ENCODE measurements at places on chromosomes 1 and 21.

- DNase-seq: peak; percentile 93
Measured at GRCh38 chr1:209652873-209653401, 712 bp upstream of the LAMB3 start.

- no peak for DNase-seq
Measured at GRCh38 chr1:79129914-79130313, 123.4 kb upstream of the ADGRL4 start.

GRCh38 chr1:64062529-64062928, 140.9 kb upstream of the UBE2U start:
- DNase-seq: no peak

GRCh38 chr1:205767248-205767647, 8.0 kb downstream of the RAB29 start:
- no peak for DNase-seq

DNA sequence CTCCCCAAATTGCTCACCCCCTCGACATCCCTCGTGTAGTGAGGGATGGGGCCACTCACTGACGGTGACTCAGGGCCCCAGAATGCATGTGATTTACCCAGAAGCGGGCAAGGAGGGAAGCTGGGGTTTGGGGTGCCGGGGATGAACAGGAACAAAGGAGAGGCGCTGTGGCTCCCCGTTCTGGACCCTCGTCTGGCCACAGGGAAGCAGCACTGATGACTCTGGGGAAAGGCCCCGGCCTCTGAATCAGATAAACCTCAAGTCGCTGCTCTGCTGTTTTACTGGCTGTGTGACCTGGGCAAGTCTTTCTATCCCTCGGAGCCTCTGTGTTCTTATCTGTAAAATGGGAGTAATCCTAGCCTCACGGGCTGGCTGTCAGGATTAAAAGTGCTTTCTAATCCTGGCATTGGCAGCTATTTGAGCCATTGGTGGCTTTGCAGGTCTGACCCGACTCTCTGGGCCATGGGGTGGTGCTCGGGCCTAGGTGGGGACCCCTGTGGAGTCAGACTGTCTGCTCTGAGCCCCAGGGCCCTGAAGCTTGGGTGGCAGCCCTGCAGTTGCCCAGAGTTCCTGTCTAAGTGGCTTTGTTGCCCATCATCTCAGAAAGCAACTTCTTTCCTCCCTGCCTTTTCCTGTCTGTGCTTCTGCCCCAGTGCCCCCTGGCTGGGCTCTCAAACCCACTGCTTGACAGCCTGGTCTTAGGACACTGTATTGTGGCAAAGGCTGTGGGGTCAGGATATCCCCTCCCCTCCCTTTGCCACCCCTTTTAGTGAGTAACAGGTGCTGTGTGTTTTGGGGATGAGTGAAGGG, 5.5 kb downstream of the TNFRSF1B start:
- DNase-seq: no peak

- DNase-seq: peak; percentile 96
Measured at GRCh38 chr1:114235960-114236359, 82.3 kb upstream of the SYT6 start.

DNA sequence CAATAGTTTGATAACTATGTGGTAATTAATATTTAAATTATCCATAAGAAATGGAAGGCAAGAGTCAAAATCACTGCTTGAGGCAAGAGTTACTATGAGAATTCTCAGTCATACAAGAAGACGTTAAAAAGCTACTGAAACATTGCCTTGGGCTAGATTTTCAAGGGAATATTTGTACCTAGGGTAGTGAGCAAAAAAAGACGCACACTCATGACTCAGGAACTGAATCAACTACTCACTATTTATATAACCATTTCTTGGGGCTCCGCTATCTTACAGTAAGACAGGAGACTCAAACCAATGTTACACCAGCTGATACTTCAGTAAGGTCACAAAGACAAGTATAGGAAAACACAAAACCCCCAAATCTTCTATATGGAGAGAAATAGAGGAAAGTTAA, 151.5 kb upstream of the RNPC3 start:
- no peak for DNase-seq

DNA sequence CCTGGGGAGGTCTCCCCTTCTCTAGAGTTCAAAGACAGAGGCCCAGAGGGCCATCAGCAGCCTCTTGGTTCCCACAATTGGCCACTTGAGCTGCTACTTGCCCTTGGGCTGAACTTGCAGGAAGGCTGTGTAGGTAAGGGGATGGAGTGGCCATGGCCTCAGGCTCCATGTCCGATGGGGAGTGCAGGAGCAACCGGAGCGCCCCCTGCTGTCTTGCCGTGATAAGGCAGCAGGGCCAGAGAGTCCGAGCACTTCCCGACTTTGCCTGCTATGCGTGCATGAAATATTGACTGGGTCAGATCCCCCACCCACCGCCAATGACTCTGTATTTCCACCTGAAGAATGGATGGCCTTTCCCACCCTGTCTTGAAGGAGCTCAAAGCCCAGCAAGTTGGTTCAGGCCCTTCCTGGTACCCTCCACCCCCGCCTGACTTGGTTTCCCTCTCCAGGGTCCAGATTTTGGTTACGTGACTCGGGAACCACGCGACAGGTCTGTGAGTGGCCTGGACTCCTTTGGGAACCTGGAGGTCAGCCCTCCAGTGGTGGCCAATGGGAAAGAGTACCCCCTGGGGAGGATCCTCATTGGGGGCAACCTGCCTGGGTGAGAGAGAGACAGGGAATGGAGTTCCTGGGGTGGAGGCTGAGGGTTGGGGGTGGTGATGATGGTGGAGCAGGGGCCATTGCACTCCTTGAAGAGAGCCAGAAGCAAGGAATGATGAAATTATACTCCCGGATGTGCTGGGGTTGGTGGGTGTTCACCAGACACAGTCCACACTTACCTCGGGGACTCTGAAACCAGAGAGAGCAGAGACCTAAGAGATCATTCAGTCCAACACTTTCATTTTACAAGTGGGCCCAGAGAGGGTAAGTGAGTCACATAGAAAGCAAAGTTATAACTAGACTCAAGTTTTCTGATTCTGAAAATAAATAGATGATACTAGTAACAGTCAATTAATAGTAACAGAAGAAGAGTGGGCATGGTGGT, 25.6 kb downstream of the PADI3 start:
- peak; percentile 28 for DNase-seq

DNA sequence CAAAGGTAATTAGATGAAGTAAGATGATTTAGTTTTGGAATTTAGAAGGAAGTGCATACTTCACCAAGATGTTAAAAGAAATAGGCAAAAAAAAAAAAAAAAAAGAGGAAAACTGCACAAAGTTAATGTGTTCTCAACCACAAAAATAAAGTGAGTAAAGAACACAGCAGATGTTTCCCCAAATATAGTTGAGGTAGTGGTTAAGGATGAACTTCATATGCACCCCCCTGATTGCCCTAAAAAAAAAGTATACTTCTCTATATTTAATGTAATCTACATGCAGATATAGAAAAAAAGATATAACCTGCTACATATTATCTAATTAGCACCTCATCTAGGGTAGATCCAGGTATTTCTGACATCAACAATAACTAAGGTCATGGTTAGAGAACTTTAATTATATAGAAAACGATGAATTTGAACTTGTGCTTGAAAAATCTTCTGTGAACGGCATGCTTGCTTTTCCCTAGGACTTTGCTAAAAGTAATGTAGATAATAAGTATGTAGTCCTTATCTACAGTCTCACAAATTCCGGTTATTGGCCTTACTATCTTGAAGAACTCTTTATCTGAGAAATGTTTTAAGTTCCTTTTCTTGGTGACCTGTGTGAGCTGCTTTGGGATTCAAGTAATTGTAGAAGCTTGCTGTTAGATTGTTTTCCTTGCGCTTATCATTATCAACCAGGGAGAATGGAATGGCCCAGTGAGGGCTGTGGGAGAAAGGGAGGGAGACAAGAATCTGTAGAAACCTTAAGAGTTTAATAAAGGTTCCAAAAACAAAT, 70.1 kb upstream of the LRRC7 start:
- DNase-seq: no peak

GRCh38 chr1:49436865-49437264, 586.9 kb downstream of the AGBL4 start:
- no peak for DNase-seq

- DNase-seq: no peak
Measured at GRCh38 chr1:24860841-24861240, 69.2 kb downstream of the RUNX3 start.

- no peak for DNase-seq
Measured at GRCh38 chr1:228514421-228514820, 27.2 kb downstream of the RNF187 start.
